NCI-H446 (cell line): ENCODE measurements at places on chromosomes 12 and 14.

DNA sequence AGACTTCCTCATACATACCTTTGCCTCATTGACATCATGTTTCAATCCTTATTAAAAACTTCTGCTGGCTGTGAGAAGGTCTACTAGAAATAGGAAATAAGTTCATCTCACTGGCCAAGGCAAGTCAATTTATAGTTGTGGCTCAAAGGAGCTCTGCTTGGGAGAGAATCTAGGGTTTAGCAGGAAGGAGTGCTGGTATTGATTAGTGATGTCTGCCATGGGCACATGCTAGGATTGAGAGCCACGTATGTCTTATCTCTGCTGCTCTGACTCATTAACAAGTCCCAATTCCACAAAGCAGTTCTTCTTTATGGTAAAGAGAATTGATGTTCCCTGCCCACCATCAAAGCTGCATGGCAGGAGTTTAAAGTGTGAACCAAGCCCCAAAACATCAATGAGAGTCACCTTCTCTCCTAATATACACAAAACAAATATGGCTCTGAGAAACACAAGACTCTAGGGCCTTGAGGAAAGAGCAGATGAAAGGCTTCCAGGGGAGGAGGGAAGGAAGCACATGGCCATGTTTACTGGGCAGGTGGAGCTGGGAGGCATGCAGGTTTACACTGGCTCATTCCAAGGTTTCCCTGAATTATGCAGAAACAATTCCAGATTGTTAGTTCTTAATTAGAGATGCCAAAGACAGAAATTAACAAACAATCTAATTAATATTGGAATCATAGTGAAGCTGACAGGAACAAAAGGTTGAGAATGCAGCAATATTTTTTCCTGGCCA is 931.9 kb upstream of the TMEM132C start:
- DNase-seq, result no peak

- no peak for DNase-seq
Measured at GRCh38 chr12:88325076-88325815, 183.1 kb downstream of the TMTC3 start.

GRCh38 chr14:95356245-95356869 is 36.6 kb upstream of the CLMN start:
- no peak for DNase-seq

DNA sequence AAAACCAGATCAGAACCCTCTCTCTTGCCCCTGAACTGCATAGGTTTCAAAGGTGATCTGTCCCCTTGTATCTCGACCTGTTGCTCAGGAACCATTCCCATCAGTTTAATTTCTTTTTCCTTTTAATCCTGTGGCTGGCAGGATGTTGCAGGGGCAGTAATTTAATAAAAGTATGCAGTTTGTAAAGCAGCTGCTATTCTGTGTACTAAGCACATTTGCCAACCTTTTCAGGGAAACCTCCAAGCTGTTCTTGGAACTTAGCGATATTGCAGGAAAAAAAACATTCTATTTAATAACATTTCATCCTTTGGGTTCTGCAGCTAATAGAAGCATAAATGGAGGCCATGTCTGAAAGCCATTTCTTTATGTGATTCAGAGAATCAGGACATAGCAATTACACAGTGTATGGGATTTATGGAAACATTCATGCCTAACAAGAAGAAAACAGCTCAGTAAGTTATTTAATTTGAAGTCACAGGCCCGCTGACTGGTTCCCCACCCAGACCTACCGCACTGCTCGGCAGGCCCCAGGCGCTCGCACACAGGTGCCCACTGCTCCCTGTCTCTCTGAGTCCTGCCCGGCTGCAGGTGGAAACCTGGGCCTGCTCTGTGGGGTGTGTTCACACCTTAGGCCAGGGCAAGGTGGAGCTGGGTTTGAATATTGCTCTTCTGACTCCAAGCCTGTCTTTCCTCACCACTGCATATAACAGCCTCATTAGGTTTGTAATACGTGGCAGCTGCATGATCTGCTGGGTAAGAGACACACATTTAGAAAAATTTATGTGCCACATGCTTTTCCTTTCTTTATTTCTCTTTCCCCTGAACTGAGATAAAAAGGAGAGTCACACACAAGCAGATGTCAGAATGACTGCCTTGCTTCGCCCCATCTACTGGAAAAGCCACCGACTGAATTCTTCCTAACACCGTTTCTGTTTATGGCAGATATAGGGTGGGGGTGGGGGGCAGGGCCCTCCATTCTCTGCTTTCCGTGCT is 119.7 kb downstream of the SLC25A47 start:
- no peak for DNase-seq

DNA sequence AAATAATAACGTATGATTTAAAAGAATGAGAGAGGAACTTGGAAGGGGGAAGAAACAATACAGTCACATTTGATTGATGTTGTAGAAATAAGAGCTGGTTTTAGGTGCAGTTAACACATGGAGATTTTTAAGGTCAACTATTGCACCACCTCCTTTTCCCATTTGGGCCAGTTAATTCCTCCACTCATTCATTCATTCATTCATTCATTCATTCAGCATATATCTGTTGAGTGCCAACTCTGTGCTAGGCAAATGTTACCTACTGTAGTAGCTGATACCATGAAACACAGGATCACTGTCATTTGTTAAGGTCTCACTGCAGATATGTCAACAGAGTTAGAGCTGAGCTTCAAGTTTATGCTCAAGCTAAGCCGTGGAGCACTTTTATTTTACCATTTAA is 115.7 kb upstream of the ARID2 start:
- no peak for DNase-seq

- no peak for DNase-seq
Measured at GRCh38 chr12:31594681-31595080, 3.7 kb upstream of the DENND5B start.

DNA sequence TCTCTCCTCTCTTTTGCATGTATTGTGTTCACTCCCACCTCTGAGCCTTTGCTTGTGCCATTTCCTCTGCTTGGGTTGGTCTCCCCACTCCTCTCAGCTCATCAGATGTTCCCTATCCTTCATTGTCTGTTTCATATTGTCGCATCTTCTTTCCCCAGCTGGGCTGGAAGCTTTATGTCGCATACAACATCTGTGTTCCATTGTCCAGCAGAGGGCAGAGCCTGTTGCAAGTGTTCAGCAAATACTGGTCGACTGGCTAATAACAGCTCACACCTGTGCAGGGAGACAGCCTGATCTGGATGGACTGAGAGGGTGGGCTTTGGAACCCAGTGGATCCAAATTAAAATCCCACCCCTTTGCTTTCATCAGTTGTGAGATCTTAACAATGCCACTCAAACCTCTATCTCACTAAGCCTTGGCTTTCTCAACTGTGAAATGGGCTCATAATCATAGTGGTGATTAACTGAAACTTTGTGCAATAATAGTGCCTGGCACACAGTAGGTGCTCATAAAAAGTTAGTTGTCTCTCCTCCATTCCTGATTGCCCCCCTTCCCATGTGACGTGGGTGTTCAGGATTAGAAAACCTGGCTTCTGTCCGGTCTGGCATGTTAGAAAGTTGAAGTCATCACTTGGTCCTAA is 75.8 kb downstream of the RIN3 start:
- no peak for DNase-seq

GRCh38 chr14:99568567-99569560 is 35.1 kb downstream of the CCDC85C start:
- DNase-seq, result peak; percentile 30

DNA sequence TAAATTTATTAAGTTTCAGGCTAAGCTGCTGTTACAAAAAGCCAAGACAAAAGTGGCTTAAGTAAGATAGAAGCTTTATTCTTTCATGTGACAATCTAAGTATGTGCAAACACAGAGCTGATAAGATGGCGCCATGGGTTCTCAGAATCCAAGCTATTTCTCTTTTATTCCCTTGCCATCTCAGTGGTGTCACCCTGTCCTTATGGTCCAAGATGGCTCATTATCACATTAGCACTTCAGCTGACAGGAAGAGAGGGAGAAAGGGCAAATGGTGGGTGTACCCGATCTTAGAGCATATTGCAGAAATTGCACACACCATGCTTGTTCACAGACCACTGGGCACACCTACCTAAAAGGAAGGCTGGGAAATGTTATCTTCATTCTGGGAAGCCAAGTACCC is 211.7 kb downstream of the TMTC2 start:
- no peak for DNase-seq

- DNase-seq, result no peak
Measured at GRCh38 chr12:69352904-69353303, 4.7 kb downstream of the LYZ start.

DNA sequence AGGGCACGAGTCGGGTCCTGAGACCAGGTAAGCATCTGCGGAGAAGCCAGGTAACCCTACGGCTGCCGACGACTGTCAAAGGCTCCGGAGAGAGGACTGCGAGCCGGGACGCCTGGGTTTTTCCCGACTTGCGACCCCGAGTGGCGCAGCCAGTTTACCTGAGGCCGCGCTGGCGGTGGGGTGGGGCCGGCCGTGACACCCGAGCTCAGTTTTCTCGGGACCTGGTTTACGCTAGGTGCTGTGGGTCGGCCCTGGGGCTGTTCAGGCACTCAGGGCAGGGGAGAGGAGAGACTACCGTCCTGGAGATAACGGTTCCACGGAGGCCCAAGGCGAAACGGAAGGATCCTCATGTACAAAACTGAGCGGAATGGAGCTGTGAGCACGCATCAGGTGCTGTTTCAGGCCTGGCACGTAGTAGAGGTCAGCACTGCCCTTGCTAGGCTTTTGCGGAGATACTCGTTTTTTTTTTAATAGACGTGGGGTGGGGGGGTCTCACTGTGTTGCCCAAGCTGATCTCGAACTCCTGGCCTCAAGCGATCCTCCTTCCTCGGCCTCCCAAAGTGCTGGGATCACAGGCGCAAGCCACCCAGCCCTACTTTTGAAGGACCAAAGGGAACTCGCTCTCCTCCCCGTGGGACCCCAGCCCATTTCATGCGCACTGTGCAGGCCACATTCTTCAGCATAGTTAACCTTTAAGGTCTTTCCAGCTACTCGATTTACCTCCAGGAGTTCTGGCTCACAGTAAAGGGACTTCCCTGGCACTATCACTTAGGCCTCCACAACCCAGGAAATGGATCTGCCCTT is 471 bp downstream of the MTRFR start:
- DNase-seq, result no peak

- no peak for DNase-seq
Measured at GRCh38 chr12:106759526-106760183, 14.8 kb upstream of the RIC8B start.

GRCh38 chr12:118271770-118272417 is 100.8 kb downstream of the TAOK3 start:
- DNase-seq, result no peak

GRCh38 chr14:80787876-80788275 is 153.7 kb downstream of the CEP128 start:
- DNase-seq, result no peak

GRCh38 chr14:81406863-81407262 is 6.7 kb upstream of the STON2 start:
- DNase-seq, result no peak

- no peak for DNase-seq
Measured at GRCh38 chr12:123726244-123726643, 14.1 kb downstream of the ATP6V0A2 start.

- no peak for DNase-seq
Measured at GRCh38 chr12:34341362-34341733, 319.1 kb downstream of the ALG10 start.

GRCh38 chr14:63922696-63923421 is 70.1 kb downstream of the SYNE2 start:
- no peak for DNase-seq

- no peak for DNase-seq
Measured at GRCh38 chr12:10158406-10158805, 13.5 kb downstream of the OLR1 start.

GRCh38 chr12:89326239-89327040 is 25.9 kb downstream of the DUSP6 start:
- DNase-seq, result no peak

DNA sequence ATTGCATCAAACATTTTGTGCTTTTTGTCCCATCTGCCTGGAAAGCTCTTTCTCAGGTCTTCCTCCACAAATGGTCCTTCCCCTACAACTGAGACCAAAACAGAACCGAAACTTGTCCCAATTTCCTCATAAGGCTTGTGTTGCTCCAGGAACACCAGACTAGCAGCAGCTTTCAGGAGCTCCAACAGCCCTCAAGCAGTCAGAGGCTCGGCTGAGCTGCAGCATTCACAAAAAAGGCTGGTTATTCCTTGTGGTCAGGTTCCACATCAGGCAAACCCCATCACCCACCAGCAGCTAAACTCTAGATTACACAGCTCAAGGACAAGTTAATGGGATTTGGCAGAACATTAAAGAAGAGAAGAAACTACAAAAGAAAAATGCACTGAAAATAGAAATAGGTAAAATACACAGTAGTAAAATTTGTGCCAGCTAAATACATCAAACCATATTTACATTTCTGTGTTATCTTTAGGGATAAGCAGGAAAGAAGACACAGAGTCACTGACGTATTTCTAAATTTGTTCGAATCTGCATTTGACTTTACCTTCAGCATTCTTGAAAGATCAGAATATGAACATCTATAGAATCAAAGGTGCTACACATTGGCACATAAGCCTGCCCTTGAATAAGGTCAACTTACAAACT is 141.2 kb downstream of the STXBP6 start:
- no peak for DNase-seq

DNA sequence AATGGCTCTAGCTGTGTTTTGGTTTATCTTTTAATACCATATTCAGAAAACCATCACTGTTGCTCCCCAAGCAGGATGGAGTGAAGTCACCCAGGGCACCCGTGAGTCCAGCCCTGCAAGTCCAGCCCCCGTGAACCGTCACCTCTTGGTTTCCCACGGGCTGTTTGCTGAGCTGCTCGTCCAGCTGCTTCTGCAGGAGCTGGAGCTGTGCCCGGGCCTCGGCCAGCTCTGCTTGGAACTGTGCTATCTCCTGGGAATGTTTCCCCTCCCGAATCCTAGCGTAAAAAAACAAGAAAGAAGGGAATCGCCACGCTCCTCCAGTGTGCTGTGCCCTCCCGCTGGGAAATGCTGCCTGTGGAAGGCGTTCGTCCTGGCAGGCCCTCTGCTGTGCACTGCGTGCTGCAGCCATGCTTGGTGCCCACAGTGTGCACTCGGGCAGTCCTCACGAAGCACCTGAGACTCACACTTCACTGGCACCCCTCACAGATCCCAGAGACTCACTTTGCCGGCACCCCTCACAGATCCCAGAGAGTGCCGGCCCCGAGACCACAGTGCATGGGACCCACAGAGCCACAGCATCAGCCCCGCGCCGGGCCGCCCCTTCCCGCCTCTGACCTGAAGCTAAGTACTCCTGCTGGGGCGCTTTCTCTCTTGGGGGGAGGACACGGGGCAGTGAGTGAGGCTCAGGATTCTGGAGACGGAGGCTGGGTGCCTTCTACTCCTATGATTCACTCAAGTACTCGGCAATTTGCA is 15.4 kb upstream of the ANKLE2 start:
- DNase-seq, result no peak

- no peak for DNase-seq
Measured at GRCh38 chr14:23033251-23033727, 1.4 kb downstream of the PSMB5 start.

GRCh38 chr12:46402941-46403718 is 30.6 kb upstream of the SLC38A2 start:
- DNase-seq, result no peak

GRCh38 chr12:66713984-66714383 is 35.1 kb upstream of the GRIP1 start:
- no peak for DNase-seq

DNA sequence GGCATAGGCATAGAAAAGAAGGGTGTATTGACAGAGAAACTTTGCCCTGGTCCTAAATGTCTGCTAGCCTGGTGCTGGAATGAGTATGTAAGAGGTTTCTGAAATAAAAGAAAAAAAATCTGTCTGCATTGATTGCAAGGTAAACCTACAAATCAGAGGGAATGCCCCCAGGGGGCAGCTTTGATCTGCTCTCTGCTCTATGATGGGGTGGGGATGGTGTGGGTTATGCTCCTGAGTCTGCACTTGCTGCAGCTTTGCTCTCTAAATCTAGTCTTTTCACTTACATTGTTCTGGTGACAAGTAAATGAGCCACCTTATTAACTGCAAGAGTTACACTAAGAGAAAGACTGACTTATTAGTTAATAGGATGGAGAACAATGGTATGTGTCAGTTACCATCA is 468.4 kb upstream of the STXBP6 start:
- DNase-seq, result no peak
